ENCODE measurements at places on chromosomes 5 and 9.

DNA sequence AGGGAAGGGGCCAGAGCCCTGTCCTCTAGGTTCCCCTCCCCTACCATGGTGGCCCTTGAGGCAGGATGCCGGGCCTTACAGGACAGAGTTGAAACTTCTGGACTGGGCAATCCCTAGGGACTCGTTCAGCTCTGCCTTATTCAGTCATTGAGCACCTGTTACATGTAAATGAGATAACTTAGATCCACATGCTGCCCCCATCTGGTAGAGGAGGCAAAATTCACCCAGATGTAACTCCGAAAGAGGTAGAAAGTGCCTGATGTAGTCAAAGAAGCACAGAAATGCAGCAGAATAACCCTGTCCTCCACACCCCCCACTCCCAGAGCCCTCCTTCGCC is 1.5 kb downstream of the GGTA1 start:
- DNase-seq, result peak; percentile 61
- peaks cover 24% of the 10 kb centered on the region for H3K4me1 ChIP-seq
- no peak overlapping the region for H3K27ac ChIP-seq
- H3K4me3 ChIP-seq, result peak overlapping the region; percentile 24
- no peaks in the 10 kb centered on the region for H3K36me3 ChIP-seq
- H3K27me3 ChIP-seq, result peaks cover 35% of the 10 kb centered on the region

- H3K36me3 ChIP-seq, result no peaks in the 10 kb centered on the region
- no peaks in the 10 kb centered on the region for H3K4me1 ChIP-seq
- no peaks in the 10 kb centered on the region for H3K27me3 ChIP-seq
- no peak for DNase-seq
- H3K4me3 ChIP-seq, result no peak overlapping the region
Measured at GRCh38 chr9:84642553-84643141, 26.9 kb upstream of the NTRK2 start.

- H3K36me3 ChIP-seq, result no peaks in the 10 kb centered on the region
- H3K4me1 ChIP-seq, result no peaks in the 10 kb centered on the region
- H3K27ac ChIP-seq, result no peak overlapping the region
- DNase-seq, result no peak
- no peak overlapping the region for H3K4me3 ChIP-seq
Measured at GRCh38 chr9:17970277-17970676, 391.4 kb downstream of the SH3GL2 start.

DNA sequence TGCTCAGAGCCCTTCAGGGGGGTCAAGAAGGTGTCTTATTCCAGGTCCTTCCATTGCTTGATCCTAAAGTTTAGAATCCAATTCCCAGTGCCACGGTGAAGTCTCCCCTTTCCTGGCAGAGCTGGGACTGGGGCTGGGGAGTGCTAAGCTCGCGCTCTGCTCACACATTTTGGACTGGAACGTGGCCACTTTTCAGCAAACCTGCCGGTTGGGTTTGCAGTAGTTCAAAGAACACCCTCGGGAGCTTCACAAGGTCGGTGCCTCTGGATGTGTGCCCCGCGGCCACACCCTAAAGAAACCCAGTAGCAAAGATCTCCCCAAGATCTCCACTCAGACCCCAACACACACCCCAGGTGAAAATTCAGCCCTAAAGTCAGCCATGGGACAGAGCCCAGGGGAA is at the start of gene C9orf152:
C9orf152 (minus strand) TSS at position 129 of the 400 bp plus-strand sequence. CDS start 580 bp downstream, outside the sequence.
- no peaks in the 10 kb centered on the region for H3K4me1 ChIP-seq
- no peaks in the 10 kb centered on the region for H3K36me3 ChIP-seq
- H3K4me3 ChIP-seq, result no peak within 1 kb of the TSS
- no peaks in the 10 kb centered on the region for H3K27me3 ChIP-seq
- no peak for DNase-seq

- no peak overlapping the region for H3K27ac ChIP-seq
- no peak overlapping the region for H3K4me3 ChIP-seq
- H3K36me3 ChIP-seq, result no peaks in the 10 kb centered on the region
- peaks cover 5% of the 10 kb centered on the region for H3K4me1 ChIP-seq
Measured at GRCh38 chr9:133428617-133429101, 6.5 kb downstream of the ADAMTS13 start.

DNA sequence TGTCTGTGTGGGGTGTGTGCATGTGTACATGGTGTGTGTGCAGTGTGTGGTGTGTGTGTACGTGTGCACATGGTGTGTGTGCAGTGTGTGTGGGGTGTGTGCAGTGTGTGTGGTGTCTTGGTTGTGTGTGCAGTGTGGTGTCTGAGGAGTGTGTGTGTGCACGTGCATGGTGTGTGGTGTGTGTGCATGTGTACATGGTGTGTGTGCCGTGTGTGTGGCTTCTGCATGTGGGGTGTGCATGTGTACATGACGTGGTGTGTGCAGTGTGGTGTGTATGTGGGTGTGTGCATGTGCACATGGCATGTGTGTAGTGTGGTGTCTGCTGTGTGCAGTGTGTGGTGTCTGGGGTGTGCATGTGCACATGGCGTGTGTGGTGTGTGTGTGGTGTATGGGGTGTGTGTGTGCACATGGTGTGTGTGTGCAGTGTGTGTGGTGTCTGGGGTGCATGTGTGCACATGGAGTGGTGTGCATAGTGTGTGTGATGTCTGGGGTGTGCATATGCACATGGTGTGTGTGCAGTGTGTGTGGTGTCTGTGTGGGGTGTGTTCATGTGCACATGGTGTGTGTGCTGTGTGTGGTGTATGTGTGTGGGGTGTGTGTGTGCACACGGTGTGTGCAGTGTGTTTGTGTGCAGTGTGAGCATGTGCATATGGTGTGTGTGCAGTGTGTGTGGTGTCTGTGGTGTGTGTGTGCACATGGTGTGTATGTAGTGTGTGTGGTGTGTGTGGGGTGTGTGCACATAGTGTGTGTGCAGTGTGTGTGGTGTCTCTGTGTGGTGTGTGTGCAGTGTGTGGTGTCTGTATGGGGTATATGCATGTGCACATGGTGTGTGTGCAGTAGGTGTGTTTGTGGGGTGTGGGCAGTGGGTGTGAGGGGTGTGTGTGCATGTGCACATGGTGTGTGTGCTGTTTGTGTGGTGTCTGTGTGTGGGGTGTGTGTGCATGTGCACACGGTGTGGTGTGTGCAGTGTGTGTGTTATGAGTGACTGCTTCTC is 40.6 kb upstream of the ZNG1F start:
- no peaks in the 10 kb centered on the region for H3K4me1 ChIP-seq
- H3K4me3 ChIP-seq, result no peak overlapping the region
- no peaks in the 10 kb centered on the region for H3K27me3 ChIP-seq
- no peak for DNase-seq
- H3K36me3 ChIP-seq, result no peaks in the 10 kb centered on the region
- no peak overlapping the region for H3K27ac ChIP-seq

DNA sequence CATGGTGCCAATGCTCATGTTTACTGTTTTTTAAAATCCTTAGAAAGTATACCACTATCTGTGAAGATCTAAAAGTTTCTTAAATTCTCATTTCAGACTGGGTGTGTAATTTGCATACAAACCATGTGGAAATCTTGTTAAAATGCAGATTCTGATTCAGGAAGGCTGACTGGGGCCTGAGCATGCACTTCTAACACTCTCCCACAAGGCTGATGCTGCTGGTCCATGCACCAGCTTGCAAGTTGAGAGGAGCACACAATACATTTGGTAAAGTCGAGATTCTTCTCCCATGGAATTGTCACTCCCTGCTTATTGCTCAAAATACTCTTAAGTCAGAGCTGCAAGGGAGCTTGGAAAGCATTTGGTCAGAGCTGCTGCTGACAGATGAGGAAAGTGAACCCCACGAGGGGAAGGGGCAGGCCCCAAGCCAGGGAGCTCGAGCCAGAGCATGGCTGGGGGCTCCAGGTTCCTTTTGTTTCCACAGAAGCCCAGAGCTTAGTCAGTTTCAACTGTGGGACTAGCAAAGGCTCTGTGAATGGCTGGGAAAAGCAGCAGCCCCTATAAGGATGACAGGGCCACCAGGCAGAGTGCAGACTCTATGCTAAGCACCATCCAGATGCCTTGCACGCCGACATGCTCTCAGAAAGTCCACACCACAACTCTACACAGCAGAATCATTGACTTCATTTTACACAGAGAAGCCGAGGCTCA is 93.5 kb upstream of the HAND1 start:
- no peak overlapping the region for H3K4me3 ChIP-seq
- H3K27me3 ChIP-seq, result peaks cover 7% of the 10 kb centered on the region
- no peaks in the 10 kb centered on the region for H3K36me3 ChIP-seq
- H3K27ac ChIP-seq, result no peak overlapping the region
- no peak for DNase-seq
- H3K4me1 ChIP-seq, result no peaks in the 10 kb centered on the region

DNA sequence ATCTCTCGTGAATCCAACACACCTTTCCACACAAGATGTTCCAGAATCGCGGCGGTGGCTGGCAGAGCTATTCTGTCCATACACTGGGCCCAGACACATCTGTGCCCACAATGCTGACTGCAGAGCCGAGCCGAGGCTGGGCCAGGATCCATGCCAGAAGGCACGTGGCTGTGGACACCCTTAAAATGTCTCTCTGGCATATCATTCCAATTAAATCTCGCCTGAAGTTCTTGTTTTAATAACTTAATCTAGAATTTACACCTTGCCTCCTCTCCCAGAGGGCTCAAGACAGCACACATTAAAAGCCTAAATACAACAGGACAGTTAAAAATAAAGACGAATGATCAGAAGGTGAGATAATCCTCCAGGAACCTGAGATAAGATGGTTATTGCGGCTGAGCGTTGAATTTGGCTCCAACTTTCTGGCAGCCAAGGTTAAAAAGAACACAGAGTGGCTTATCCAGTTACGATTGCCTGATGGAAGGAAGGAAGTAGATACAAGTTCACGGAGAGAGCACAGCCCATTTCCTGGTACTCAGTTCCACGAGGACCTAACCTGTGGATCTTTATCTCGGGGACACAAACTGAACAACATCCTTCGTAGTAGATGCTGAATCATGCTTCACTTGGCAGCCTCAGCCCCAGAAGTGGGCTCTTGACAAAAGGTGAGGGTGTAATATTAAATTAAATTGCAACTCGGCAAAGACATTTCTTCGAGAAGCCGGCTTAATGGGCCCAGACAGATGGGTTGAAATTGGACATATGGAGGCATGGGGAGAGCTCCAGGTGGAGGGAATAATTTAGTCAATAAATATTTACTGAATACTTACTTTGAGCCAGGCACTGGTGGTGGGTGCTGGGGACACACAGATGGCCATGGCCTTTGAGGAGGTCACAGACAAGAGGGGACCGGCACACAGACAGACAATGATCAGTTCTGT is 86.0 kb upstream of the TBC1D2 start:
- H3K27ac ChIP-seq, result no peak overlapping the region
- DNase-seq, result no peak
- H3K36me3 ChIP-seq, result no peaks in the 10 kb centered on the region
- H3K4me3 ChIP-seq, result no peak overlapping the region
- H3K4me1 ChIP-seq, result no peaks in the 10 kb centered on the region

DNA sequence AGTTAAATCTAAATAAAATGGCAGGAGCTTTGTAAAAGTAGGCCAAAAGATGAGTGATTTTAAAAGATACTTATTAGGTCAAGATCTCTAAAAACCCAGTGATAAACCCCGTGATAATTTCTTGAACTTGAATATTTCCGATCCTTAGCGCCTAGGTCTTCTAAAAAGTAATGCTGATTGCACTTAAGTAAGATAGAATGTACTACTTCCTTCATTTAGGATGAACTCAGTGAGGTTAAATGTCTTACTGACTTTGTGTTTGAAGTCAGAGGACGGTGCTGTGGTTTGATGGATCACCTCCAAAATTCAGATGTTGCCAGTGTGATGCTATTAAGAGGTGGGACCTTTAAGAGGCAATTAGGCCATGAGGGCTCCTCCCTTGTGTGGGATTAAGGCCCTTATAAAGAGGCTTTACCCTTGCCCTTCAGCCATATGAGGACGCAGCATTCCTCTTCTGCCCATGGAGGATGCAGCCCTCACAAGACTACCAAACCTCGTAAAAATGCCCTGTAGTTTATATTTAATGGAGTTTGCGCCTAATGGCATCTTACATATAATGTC is 130.1 kb downstream of the TRIO start:
- no peak overlapping the region for H3K27ac ChIP-seq
- DNase-seq, result no peak
- H3K4me1 ChIP-seq, result no peaks in the 10 kb centered on the region
- no peaks in the 10 kb centered on the region for H3K36me3 ChIP-seq
- no peaks in the 10 kb centered on the region for H3K27me3 ChIP-seq

GRCh38 chr5:180644129-180644824 is 5.1 kb downstream of the FLT4 start:
- peaks cover 3% of the 10 kb centered on the region for H3K4me1 ChIP-seq
- no peak for DNase-seq
- H3K36me3 ChIP-seq, result no peaks in the 10 kb centered on the region
- no peak overlapping the region for H3K4me3 ChIP-seq
